Glutamatergic neuron (in vitro differentiated cells): ENCODE measurements at places on chromosomes 1 and 21.

- no peaks in the 10 kb centered on the region for H3K36me3 ChIP-seq
- peaks cover 8% of the 10 kb centered on the region for H3K27me3 ChIP-seq
- no peak overlapping the region for H3K4me3 ChIP-seq
- H3K4me1 ChIP-seq, result peaks cover 8% of the 10 kb centered on the region
- DNase-seq, result no peak
- no peak overlapping the region for H3K27ac ChIP-seq
Measured at GRCh38 chr1:10617931-10618885, 143.5 kb downstream of the PEX14 start.

- no peaks in the 10 kb centered on the region for H3K36me3 ChIP-seq
- no peak overlapping the region for H3K4me3 ChIP-seq
- no peak overlapping the region for H3K27ac ChIP-seq
- no peaks in the 10 kb centered on the region for H3K4me1 ChIP-seq
- H3K27me3 ChIP-seq, result no peaks in the 10 kb centered on the region
- DNase-seq, result no peak
Measured at GRCh38 chr1:94253456-94254017, 16.2 kb upstream of the ARHGAP29 start.

- no peaks in the 10 kb centered on the region for H3K36me3 ChIP-seq
- H3K4me1 ChIP-seq, result peaks cover 2% of the 10 kb centered on the region
- no peak for DNase-seq
- H3K27me3 ChIP-seq, result peaks cover 8% of the 10 kb centered on the region
- no peak overlapping the region for H3K4me3 ChIP-seq
- no peak overlapping the region for H3K27ac ChIP-seq
Measured at GRCh38 chr1:35585281-35585680, 12.2 kb downstream of the TFAP2E start.

GRCh38 chr1:10789047-10789791 lies 7.2 kb downstream of the CASZ1 start:
- no peak overlapping the region for H3K4me3 ChIP-seq
- H3K27me3 ChIP-seq, result peaks cover 9% of the 10 kb centered on the region
- H3K4me1 ChIP-seq, result peaks cover 14% of the 10 kb centered on the region
- no peaks in the 10 kb centered on the region for H3K36me3 ChIP-seq

DNA sequence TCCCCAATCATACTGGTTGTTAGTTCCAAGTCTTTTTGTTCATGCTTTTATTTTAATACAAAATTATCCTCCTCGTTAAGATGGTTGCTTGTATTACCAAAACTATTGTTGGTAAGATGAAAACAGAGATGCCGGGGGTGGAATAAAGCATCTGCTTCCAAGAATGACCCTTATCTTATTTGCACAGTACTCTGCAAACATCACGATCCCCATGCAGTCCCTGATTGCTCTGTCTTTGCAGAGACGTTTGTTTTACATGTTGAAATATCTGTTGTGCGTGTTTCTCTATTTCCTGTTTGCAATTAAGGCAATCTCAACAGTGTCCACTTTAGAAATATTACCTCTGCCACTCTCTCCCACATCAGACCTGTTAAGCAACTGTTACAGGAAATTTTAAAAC lies 141.3 kb upstream of the NCAM2 start:
- no peaks in the 10 kb centered on the region for H3K36me3 ChIP-seq
- no peak for DNase-seq
- H3K27me3 ChIP-seq, result peaks cover 3% of the 10 kb centered on the region
- H3K4me3 ChIP-seq, result no peak overlapping the region
- peaks cover 2% of the 10 kb centered on the region for H3K4me1 ChIP-seq

DNA sequence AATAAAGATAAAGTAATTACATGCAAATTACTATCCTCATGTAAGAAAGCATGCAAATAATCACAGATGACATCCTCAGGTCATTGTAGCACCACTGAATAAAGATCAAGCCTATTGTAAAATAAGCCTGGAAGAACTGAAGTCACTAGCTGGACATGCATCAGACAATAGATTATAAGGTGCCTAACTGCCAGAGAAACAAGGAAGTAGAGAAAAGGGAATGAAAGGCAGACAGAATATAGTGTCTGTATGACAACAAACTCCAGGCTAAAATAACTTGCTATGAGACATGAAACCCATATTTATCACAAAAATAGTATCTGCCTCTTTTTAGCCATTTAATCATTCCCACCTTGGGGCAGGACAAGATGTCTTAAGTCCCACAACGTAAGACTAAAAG lies 108.7 kb downstream of the ENAH start:
- DNase-seq, result no peak
- H3K4me1 ChIP-seq, result peaks cover 20% of the 10 kb centered on the region
- no peak overlapping the region for H3K27ac ChIP-seq
- no peaks in the 10 kb centered on the region for H3K36me3 ChIP-seq
- no peak overlapping the region for H3K4me3 ChIP-seq

DNA sequence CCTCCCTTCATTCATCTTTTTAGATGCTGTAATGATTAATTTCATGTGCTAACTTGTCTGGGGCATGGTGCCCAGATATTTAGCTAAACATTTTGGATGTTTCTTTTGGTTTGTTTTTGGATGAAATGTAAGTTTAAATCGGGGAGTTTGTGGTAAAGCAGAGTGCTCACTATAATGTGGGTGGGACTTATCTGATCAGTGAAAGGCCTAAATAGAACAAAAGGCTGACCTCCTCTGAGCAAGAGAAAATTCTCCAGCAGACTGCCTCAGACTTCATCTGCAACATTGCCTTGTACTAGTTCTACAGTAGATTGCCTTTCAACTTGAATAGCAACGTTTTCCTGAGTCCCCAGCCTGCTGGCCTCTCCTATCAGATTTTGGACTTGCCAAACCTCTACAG lies 183.6 kb downstream of the S1PR1 start:
- no peak overlapping the region for H3K27ac ChIP-seq
- H3K27me3 ChIP-seq, result no peaks in the 10 kb centered on the region
- no peak for DNase-seq
- H3K4me3 ChIP-seq, result no peak overlapping the region
- H3K36me3 ChIP-seq, result peaks cover 4% of the 10 kb centered on the region

GRCh38 chr1:210366767-210367166 lies 38.1 kb downstream of the HHAT start:
- DNase-seq, result no peak
- no peaks in the 10 kb centered on the region for H3K27me3 ChIP-seq
- H3K4me3 ChIP-seq, result no peak overlapping the region

- no peak overlapping the region for H3K4me3 ChIP-seq
- H3K27ac ChIP-seq, result no peak overlapping the region
- H3K4me1 ChIP-seq, result peaks cover 6% of the 10 kb centered on the region
- DNase-seq, result no peak
- peaks cover 4% of the 10 kb centered on the region for H3K36me3 ChIP-seq
- peaks cover 4% of the 10 kb centered on the region for H3K27me3 ChIP-seq
Measured at GRCh38 chr1:8866792-8867415, 11.6 kb downstream of the ENO1 start.

GRCh38 chr1:207869859-207870258 lies 41.1 kb downstream of the CD34 start:
- H3K4me1 ChIP-seq, result no peaks in the 10 kb centered on the region
- DNase-seq, result no peak
- H3K27me3 ChIP-seq, result peaks cover 2% of the 10 kb centered on the region
- H3K4me3 ChIP-seq, result peak overlapping the region; percentile 8
- no peaks in the 10 kb centered on the region for H3K36me3 ChIP-seq

DNA sequence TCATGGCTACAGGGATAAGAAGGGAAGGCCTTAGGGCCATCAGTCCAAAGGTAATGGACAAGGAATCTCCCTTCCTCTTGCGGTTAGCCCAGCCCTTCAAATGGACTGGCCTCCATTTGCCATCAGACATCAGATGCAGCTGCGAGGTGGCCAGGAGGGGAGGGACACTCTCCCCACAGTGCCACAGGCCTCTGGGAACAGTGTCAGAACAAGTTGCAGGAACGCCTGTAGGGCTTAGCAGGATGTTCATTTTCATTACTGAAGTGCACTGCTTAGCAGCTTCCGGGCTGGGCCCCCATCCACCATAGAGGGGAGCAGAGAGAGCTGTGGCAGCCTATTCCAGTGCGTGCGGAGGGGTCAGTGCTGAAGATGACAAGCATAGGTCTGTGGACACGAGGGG lies 127.5 kb downstream of the GALNT2 start:
- H3K27ac ChIP-seq, result no peak overlapping the region
- H3K27me3 ChIP-seq, result peaks cover 2% of the 10 kb centered on the region
- no peak for DNase-seq
- H3K4me1 ChIP-seq, result peaks cover 20% of the 10 kb centered on the region

GRCh38 chr1:89594096-89594740 lies 38.7 kb upstream of the LRRC8C start:
- H3K36me3 ChIP-seq, result peaks cover 5% of the 10 kb centered on the region
- peaks cover 4% of the 10 kb centered on the region for H3K4me1 ChIP-seq
- no peak overlapping the region for H3K27ac ChIP-seq
- DNase-seq, result no peak
- no peak overlapping the region for H3K4me3 ChIP-seq
- H3K27me3 ChIP-seq, result no peaks in the 10 kb centered on the region

DNA sequence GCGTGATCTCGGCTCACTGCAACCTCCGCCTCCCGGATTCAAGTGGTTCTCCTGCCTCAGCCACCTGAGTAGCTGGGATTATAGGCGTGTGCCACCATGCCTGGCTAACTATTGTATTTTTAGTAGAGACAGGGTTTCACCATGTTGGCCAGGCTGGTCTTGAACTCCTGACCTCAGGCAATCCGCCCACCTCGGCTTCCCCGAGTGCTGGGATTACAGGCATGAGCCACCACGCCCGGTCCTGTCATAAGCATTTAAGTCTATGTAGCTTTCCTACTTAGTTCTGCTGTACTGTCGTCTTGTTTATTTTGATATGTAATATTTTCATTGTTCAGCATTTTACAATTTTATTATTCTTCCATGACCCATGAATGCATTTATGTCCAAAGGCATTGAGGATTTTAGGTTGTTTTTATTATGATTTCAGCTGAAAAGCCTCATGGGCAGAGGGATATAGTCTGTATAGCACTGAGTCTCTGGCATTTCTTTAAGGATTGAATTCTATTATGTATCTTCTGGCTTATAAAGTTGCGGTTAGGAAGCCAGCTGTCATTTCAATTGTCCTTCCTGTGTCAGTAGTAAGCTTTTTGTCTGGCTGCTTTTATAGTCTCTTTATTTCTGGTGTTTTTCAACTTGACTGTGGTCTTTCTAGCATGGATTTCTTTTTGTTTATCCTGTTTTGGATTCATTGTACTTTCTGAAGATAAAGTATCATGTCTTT lies 9.2 kb downstream of the AGPAT3 start:
- H3K27me3 ChIP-seq, result peaks cover 3% of the 10 kb centered on the region
- DNase-seq, result no peak
- H3K27ac ChIP-seq, result no peak overlapping the region

DNA sequence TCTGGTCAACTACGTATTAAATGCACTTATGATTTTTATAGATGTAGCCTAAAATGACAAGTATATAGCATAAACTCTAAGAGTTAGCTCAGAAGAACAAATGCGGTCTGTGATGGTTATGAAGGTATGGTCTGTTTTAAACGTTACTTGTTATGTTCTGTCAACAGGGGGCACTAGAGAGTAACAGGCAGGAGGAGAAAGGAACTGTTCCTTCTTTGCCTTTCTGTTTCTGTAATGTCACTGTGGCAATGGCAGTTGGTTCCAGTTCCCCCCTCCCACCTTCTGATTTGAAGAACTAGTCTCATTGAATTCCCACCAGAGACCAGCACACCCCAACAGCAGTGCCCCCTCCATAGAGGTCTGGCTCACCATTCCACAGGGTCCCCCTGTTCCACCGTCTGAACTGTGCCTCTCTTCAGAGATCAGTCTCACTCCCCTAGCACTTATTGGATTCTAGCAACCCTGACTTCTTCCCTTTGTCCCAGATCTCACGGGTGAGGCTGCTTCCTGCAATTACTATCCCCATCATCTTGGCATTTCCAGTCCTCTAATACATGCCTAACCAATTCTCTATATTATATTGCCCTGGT lies 14.0 kb downstream of the KRTAP24-1 start:
- no peak overlapping the region for H3K27ac ChIP-seq
- DNase-seq, result no peak
- H3K27me3 ChIP-seq, result no peaks in the 10 kb centered on the region
- no peaks in the 10 kb centered on the region for H3K36me3 ChIP-seq
- H3K4me3 ChIP-seq, result no peak overlapping the region
- H3K4me1 ChIP-seq, result no peaks in the 10 kb centered on the region

- peaks cover 32% of the 10 kb centered on the region for H3K4me1 ChIP-seq
- H3K36me3 ChIP-seq, result no peaks in the 10 kb centered on the region
- no peak for DNase-seq
Measured at GRCh38 chr1:2087766-2088165, 37.6 kb downstream of the PRKCZ start.

- peaks cover 6% of the 10 kb centered on the region for H3K36me3 ChIP-seq
- no peak overlapping the region for H3K4me3 ChIP-seq
- peaks cover 7% of the 10 kb centered on the region for H3K4me1 ChIP-seq
- no peak overlapping the region for H3K27ac ChIP-seq
- peaks cover 13% of the 10 kb centered on the region for H3K27me3 ChIP-seq
Measured at GRCh38 chr1:201504799-201505502, 2.0 kb downstream of the CSRP1 start.

DNA sequence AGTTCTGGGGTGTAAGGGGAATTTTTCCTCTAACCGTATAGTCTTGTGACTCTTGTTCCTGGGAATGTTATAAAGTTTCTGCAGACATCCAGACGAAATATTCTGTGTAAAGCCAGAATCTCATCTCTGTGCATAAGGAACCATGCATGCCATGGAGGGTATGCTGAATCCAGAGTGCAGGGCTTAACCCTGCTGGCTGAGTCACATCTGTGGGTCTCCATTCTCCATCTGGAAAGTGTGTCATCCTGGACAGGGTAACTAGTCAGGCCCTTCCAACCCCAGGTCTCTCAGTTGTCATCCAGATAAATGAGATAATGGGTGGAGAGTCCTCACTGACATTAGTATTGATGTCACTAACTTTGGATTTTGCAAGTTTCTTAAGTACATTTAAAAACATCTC lies 48.8 kb downstream of the ATP5PO start:
- no peak overlapping the region for H3K4me3 ChIP-seq
- H3K36me3 ChIP-seq, result peaks cover 25% of the 10 kb centered on the region
- H3K27ac ChIP-seq, result no peak overlapping the region
- H3K4me1 ChIP-seq, result no peaks in the 10 kb centered on the region
- DNase-seq, result no peak

- no peak for DNase-seq
- peaks cover 31% of the 10 kb centered on the region for H3K4me1 ChIP-seq
- peaks cover 12% of the 10 kb centered on the region for H3K27me3 ChIP-seq
- no peak overlapping the region for H3K27ac ChIP-seq
Measured at GRCh38 chr1:110155878-110156522, 5.7 kb downstream of the SLC6A17 start.
